ENCODE measurements at places on chromosomes 2 and 18. TPM values are rescaled to one million over a fixed set of nuclear protein-coding genes. Genes with fewer than 3 reads are reported as not detected.

DNA sequence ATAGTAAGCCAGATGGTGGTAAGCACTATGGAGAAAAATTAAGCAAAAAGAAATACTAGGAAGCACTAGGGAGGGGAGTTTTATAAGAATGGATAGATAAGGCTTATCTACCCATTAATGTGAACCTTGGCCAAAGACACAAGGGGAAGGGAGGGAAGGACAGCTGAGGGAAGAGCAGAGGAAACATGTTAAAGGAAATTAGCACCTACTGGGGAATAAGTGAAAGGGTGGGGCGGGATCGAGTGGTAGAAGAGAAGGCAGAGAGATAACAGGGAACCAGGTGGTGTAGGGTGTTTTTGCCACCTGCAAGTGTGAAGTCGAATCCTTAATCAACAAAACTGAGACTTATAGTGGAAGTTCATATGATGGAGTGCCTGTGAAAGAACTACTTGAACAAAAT is 1.7 kb downstream of the UNC80 start:
- no peak for DNase-seq

DNA sequence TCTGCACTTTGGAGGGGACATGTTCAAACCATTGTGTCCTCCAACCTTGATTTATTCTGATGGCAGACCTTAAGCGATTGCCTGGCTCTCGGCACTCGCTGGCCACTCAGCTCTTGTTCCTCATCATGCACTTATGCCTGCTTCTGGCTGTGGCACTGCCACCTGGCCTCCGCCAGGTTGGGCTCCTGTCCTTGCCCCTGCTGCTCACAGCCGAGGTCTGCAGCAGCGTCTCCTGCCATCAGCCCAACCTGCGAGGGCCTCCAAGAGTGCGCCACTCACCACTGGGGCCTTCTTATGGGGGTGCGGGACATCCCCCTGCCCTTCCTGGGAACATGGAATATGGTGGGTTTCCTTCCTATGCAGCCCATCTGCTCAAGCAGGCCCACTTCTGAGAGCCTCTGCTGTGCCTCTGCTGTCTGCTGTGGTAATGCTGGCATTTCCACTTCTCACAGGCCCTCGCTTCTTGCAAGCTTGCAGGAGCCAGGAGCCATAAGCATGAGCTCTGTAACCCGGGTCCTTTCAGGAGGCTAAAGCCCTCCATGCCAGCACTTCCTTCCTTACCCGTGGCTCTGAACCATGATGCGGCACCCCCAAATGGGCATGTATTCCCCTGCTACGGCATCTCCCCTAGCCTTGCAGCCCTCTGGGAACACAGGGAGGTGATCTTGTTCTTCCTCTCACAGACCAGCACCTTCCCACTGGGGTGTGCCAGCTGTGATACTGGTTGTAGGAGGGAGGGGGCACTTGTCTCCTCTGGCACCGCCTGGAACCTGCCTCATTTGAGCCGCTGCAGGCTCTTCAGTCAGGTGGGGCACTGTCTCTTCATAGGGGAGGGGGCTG is 58.6 kb upstream of the HS6ST1 start:
- DNase-seq: no peak

DNA sequence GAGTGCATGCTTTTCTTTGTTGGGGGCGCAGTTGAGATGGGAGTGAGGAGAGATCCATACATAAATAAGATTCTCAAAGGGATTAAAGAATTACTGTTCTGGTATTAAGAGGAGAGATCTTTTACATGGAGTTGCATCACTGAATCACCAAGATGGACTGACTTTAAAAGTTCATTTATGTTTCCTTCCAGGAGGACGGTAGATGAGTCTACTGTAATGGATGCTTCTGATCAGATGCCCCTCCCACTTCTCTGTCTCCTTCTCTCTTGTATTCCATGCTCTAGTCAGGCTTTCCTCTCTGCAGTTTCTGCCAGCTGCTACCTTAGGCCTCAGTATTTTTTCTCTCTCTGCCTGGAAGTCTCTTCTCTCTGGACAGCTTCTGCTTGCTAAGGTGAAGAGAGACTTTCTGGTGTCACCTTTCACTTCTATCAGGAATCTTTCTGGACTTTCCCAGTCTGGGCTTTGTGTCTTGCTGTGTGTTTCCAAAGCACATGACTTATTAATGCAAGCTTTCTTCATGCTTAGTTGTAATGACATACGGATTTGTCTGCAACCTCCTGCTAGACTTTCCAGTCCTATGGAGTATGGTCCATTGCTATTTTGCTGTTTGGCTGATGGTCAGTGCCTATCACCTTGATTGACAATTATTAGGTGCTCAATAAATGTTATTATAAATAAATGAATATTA is 23.6 kb downstream of the FAM171B start:
- no peak for DNase-seq

GRCh38 chr18:25341831-25342230 is 10.1 kb downstream of the ZNF521 start:
- no peak for DNase-seq

- no peak for DNase-seq
These were observed 229.1 kb upstream of the FN1 start for GRCh38 chr2:215664847-215665525.

DNA sequence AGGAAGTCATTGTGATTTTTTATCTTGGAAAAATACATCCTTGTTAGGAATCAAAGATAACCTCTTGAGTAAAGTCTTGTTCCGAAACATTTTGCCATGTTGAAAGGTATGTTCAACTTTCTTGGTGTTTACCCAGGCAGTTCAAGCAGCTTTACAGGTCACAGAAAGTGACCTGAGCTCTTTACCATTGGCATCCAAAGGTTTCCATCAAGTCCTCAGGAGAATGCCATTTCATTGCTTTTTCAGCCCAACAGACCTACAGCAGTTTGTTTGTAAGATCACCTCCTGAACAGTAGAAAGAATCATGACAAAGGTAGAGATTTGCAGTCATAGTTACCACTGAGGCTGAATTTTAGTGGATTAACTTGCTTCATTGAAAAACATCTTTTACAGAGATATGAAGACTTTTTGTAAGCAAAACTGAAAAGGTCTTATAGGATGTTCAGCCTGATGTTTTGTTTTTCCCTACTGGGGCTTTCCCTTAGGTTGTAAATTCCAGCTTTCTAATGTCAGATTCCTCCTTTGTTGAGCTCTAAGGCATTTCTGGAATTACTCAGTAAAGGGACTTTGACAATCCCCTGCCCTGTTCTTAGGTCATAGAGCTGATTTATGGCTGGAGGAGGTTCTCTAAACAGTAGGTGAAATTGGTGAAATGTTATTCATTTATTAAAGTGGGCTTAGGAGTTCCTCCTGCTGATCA is 236.8 kb upstream of the RBMS1 start:
- no peak for DNase-seq

Gene CDH7
- not detected for total RNA-seq

Gene ADD2
- 0.42 TPM for total RNA-seq

Gene SNED1
- total RNA-seq: 13.9 TPM
